NCI-H1930 (cell line): ENCODE measurements at places on chromosomes 6 and 20.

DNA sequence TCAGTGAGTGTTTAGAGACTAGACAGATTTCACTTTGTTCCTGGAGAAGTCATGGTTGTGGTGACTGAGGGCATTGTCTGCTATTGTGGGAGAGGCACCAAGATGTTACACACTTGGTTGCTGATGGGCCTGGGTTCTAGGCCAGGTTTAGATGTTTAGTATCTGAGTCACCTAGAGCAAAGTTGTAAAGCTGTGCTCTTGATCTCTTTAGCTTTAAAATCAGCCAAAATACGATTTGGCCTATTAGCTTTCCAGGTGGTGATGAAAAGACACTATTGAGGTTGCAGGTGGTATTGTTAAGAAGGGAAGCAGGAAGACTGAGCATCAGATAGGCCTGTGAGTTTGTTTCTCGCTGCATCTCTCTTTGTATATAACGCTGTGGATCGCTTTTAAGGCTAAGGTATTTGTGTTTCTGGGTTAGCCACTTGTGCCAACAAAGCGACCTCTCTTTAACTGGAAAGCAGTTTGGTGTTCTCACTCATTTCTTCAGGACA lies 48.6 kb downstream of the FOXO3 start:
- no peak for DNase-seq

DNA sequence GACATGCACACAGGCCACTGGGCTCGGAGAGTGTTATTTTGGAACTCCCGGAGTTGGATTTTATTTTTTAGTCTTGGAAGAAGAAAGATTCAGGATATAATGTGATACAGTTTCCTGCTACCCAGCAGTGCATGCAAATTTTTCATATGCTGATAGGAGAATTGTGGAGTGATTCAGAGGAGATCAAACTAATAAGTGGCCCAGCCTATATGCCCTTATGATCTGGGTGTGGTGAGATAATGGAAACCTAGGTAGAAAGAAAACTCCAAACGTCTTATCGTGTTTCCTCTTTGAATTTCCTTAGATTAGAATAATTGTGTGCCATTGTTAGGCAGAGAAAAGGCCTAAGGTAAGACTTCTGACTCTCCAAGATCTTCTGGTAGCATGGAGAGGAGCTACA lies 401.2 kb upstream of the BTBD3 start:
- DNase-seq: no peak

DNA sequence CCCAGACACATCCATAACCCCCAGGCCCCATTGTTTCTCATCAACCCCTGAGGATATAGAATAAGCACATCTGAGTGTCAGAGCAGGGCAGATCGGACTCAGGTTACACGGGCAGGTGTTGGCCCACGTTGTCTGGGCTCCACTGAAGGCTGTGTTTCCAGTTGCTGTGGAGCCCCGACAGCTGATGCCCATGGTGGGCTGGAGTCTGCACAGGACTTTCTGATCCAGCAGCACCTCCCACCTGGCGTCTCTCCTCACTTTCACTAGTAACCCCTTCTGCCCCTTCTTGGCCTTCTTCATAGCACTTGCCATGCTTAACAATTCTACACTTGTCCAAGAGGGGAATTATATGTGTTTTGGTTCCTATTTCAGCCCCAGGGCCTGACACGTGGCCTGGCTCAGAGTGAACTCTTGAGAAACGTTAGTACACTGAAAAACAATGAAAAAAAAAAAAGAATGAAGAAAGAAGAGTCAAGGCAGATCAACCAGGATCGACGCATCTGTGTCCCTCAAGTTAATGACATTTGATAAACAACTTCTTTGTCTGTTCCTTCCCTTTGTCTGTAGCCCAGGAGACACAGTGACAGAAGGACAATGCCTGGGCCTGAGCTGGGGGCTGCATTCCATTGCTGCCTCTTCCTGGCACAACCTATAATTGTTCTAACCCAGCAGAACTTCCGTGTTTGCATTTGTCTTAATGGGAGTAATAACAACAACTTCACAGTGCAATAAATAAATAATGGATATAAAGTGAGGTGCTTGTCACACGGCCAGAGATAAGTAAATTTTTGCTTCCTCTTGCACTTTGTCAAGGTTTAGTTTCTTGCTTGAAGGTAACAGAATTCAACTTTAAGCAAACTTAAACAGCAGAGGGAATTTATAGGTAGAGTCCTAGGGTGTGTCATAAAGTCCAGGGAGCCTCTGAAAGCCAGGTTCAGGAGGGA lies 224.2 kb upstream of the SSTR4 start:
- DNase-seq: no peak

DNA sequence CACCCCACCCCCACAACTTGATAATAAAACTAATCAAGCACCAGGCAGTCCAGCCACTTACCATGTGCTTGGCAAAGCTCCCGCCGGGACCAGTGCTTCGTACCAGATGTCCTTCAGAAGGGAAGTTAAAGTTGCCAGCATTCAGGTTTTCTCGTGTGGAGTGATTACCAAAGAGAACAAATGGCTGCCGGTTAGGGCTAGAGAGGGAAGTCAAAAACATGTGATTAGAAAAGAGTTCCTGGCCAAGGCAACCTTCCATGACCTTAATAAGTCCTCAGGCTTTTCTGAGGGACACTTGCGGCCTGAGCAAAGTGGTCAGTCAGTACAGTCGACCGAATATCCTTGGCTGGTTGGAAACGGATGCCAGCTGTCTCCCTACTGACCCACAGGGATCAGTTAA lies 67.0 kb downstream of the DNAAF9 start:
- DNase-seq: no peak

GRCh38 chr6:26375270-26375669 lies 7.6 kb upstream of the BTN2A2 start:
- DNase-seq: no peak

- DNase-seq: no peak
Measured at GRCh38 chr6:32194825-32195651, 2.6 kb upstream of the GPSM3 start.

GRCh38 chr6:137155830-137156229 lies 17.6 kb downstream of the IL22RA2 start:
- no peak for DNase-seq
